ENCODE measurements at places on chromosomes 11 and 22. TPM values are rescaled to one million over a fixed set of nuclear protein-coding genes. Genes with fewer than 3 reads are reported as not detected.

GRCh38 chr11:64580412-64580811, 10.6 kb upstream of the SLC22A12 start:
- H3K4me3 ChIP-seq, result no peak overlapping the region
- DNase-seq, result no peak
- H3K36me3 ChIP-seq, result no peaks in the 10 kb centered on the region
- no peaks in the 10 kb centered on the region for H3K4me1 ChIP-seq
- no peak overlapping the region for H3K27ac ChIP-seq

DNA sequence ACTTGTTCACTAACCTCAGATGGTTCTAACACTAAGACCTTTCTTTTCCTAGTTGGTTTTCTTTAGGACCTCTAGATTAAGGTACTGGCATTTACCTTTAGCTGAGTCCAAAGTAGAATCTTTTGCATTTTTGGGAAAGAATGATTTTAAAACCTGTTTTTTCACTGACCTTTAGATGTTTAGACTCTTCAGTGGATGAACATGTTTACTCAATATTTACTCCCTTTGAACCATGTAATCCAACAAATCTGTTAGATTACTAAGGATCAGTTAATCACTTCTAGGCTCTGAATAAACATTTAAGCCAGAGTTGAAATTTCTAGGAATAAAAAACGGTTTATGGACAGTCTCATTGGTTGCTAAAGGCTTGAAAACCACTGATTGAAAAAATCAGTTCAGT, 6.2 kb downstream of the TMEM135 start:
- peaks cover 7% of the 10 kb centered on the region for H3K4me1 ChIP-seq
- no peak for DNase-seq
- H3K36me3 ChIP-seq, result no peaks in the 10 kb centered on the region

DNA sequence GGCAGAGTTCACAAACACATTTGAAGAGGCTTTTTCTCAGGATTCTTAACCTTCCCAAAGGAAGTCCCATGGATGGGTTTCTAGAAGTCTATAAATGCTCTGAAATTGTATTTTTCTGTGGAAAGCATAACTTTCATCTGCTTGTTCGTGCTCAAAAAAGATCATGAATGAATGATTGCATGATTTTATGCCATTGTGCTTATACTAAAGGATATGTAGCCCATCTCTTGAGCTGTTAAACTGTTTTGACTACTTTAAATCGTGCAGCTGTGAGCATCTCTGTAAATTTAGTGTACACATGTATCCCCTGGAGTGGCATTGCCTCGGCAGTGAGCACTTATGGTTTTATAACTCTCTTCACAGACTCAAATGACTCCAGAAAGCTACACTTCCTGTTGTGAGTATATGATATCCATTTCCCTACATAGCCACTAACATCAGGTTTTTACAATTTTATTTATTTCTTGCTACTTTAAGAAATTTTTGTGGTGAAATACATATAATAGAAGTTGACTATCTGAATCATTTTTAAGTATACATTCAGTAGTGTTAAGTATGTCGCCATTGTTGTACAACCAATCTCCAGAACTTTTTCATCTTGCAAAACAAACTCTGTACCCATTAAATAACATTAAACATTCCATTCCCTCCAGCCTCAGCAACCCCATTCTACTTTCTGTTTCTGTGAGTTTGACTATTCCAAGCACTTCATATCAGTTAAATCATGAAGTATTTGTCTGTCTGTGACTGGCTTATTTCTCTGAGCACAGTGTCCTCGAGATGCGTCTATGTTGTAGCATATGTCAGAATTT, 8.0 kb downstream of the NEAT1 start:
- peak overlapping the region; percentile 29 for H3K4me3 ChIP-seq
- DNase-seq, result no peak

DNA sequence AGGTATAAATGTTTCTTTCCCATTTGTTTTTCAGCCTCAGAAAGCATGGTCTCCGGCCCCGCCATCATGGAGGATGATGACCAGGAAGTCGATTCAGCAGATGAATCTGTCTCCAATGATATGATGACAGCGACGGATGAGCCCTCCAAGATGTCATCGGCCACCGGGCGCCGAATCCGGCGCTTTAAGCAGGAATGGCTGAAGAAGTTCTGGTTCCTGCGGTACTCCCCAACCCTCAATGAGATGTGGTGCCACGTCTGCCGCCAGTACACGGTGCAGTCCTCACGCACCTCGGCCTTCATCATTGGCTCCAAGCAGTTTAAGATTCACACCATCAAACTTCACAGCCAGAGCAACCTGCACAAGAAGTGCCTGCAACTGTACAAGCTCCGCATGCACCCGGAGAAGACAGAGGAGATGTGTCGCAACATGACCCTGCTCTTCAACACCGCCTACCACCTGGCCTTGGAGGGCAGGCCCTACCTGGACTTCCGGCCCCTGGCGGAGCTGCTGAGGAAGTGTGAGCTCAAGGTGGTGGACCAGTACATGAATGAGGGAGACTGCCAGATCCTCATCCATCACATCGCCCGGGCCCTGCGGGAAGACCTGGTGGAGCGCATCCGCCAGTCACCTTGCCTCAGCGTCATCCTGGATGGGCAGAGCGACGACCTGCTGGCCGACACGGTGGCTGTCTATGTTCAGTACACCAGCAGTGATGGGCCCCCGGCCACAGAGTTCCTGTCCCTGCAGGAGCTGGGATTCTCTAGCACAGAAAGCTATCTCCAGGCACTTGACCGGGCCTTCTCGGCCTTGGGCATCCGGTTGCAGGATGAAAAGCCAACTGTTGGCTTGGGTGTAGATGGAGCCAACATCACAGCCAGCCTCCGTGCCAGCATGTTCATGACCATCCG, 59.9 kb downstream of the SYT13 start:
- no peak for DNase-seq
- no peaks in the 10 kb centered on the region for H3K27me3 ChIP-seq

DNA sequence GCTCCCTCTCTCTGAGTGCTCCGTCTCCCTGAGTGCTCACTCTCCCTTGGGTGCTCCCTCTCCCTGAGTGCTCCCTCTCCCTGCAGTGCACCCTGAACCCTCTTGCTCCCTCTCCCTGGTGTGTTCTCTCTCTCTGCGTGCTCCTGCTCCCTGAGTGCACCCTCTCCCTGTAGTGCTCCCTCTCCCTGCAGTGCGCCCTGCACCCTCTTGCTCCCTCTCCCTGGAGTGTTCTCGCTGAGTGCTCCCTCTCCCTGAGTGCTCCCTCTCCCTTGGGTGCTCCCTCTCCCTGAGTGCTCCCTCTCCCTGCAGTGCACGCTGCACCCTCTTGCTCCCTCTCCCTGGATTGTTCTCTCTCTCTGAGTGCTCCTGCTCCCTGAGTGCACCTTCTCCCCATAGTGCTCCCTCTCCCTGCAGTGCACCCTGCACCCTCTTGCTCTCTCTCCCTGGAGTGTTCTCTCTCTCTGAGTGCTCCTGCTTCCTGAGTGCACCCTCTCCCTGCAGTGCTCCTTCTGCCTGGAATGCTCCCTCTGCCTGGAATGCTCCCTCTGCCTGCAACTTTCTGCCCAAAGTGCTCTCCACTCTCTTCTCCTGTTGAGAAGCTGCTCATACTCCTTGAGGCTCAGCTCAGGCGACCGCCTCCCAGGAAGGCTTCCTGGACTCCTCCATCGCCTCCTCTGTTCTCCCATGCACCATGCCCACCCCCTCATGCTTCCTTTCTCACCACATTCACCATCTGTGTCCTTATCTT, 48.4 kb upstream of the WNT7B start:
- no peak overlapping the region for H3K27ac ChIP-seq
- H3K36me3 ChIP-seq, result no peaks in the 10 kb centered on the region
- no peak for DNase-seq
- no peak overlapping the region for H3K4me3 ChIP-seq
- no peaks in the 10 kb centered on the region for H3K27me3 ChIP-seq
- H3K4me1 ChIP-seq, result peaks cover 6% of the 10 kb centered on the region

GRCh38 chr11:83483808-83484207, 197.6 kb upstream of the CCDC90B start:
- DNase-seq, result no peak
- H3K27me3 ChIP-seq, result no peaks in the 10 kb centered on the region
- H3K4me3 ChIP-seq, result no peak overlapping the region
- no peak overlapping the region for H3K27ac ChIP-seq
- H3K4me1 ChIP-seq, result no peaks in the 10 kb centered on the region

- no peaks in the 10 kb centered on the region for H3K4me1 ChIP-seq
- H3K4me3 ChIP-seq, result no peak overlapping the region
- H3K27ac ChIP-seq, result no peak overlapping the region
- H3K27me3 ChIP-seq, result no peaks in the 10 kb centered on the region
Measured at GRCh38 chr11:109957601-109958000, 135.6 kb upstream of the ZC3H12C start.

DNA sequence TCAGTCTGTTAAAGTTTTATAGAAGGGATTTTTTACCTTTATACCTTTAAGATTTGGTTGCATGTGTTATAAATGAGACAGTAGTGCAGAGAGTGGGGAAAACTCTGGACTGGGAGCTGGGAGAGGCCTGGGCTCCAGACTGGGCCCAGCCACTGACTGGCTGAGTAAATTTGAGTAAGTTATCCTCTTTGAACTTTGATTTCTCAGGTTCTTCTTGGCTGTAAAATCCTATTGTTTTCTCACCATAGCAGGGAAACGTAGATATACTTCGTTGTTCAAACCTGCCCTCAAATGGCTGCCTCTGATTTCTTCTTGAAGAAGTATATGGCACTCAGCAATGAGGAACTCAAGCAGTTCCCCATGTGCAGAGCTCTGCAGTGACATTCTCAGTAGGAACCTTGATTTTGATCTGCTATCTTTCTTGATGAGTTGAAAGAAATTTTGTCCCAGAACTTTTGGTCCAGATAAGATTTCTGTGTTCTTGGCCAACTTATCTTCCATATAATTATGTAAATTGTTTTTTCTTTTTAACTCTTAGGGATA, 8.8 kb downstream of the BMAL1 start:
- H3K27me3 ChIP-seq, result no peaks in the 10 kb centered on the region
- no peak for DNase-seq
- no peak overlapping the region for H3K27ac ChIP-seq
- H3K36me3 ChIP-seq, result no peaks in the 10 kb centered on the region
- H3K4me3 ChIP-seq, result no peak overlapping the region
- H3K4me1 ChIP-seq, result no peaks in the 10 kb centered on the region

GRCh38 chr11:134862587-134863195, 450.6 kb upstream of the B3GAT1 start:
- no peak overlapping the region for H3K4me3 ChIP-seq
- H3K36me3 ChIP-seq, result no peaks in the 10 kb centered on the region
- H3K27ac ChIP-seq, result no peak overlapping the region
- H3K27me3 ChIP-seq, result no peaks in the 10 kb centered on the region
- H3K4me1 ChIP-seq, result no peaks in the 10 kb centered on the region

- no peaks in the 10 kb centered on the region for H3K36me3 ChIP-seq
- no peak for DNase-seq
- no peaks in the 10 kb centered on the region for H3K4me1 ChIP-seq
- H3K4me3 ChIP-seq, result no peak overlapping the region
Measured at GRCh38 chr11:133943950-133944698, 12.6 kb downstream of the IGSF9B start.

GRCh38 chr11:45537614-45538013, 127.8 kb downstream of the CHST1 start:
- H3K36me3 ChIP-seq, result no peaks in the 10 kb centered on the region
- H3K27ac ChIP-seq, result no peak overlapping the region
- H3K4me3 ChIP-seq, result no peak overlapping the region
- no peaks in the 10 kb centered on the region for H3K4me1 ChIP-seq
- H3K27me3 ChIP-seq, result no peaks in the 10 kb centered on the region

GRCh38 chr22:23526596-23527316, 53.3 kb downstream of the IGLL1 start:
- no peak overlapping the region for H3K4me3 ChIP-seq
- peaks cover 8% of the 10 kb centered on the region for H3K4me1 ChIP-seq
- H3K27me3 ChIP-seq, result no peaks in the 10 kb centered on the region
- H3K27ac ChIP-seq, result no peak overlapping the region
- DNase-seq, result no peak
- no peaks in the 10 kb centered on the region for H3K36me3 ChIP-seq

GRCh38 chr11:9015677-9016076, 11.9 kb upstream of the NRIP3 start:
- DNase-seq, result no peak
- H3K4me3 ChIP-seq, result no peak overlapping the region
- no peak overlapping the region for H3K27ac ChIP-seq
- H3K36me3 ChIP-seq, result no peaks in the 10 kb centered on the region
- H3K27me3 ChIP-seq, result no peaks in the 10 kb centered on the region

- H3K27ac ChIP-seq, result no peak overlapping the region
- no peaks in the 10 kb centered on the region for H3K4me1 ChIP-seq
- peaks cover 85% of the 10 kb centered on the region for H3K36me3 ChIP-seq
- peak; percentile 34 for DNase-seq
- H3K4me3 ChIP-seq, result no peak overlapping the region
Measured at GRCh38 chr11:1473786-1474185, 12.8 kb downstream of the MOB2 start.

DNA sequence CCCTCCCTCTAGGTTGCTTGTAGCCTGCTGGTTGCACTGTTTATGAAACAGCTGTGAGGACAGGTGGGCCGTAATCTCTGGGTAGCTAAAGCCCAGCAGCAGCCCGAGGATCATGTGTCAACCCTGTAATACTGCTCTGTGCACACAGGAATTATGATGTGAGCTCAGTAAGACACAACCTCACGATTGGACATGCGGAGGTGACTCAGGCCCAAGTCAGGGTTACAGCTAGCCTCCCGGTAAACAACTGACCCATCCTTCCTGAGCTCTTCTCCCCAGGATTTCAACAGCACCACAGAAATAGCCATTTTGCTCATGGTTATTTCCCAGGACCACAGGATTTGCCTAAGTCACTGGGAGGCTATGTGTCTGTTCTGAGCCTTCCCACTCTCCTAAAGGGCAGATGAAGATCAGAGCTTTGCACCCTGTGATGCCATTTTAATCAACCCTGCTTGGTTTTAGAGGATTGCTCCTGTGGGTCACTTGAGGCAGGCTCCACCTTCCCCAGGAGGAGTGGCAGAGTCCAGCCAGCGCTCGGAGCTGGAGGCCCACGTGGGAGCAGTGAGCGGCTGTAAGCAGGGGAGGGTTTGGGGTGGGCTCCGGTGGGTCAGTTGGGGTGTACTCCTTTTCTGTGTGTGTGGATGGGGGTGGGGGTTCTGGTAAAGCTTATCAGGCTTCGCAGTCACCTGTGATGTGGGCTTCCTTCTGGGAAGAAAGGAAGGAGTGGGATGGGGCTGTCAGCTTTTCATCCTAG, at the start of gene AMPD3:
TSS of gene AMPD3 (plus strand) at position 387 of the 754 bp plus-strand sequence. CDS start 6,256 bp downstream, outside the sequence.
- H3K4me3 ChIP-seq, result peak within 1 kb of the TSS; percentile 31
- no peaks in the 10 kb centered on the region for H3K27me3 ChIP-seq
- no peaks in the 10 kb centered on the region for H3K36me3 ChIP-seq
- DNase-seq, result peak; percentile 63
- peaks cover 26% of the 10 kb centered on the region for H3K4me1 ChIP-seq

GRCh38 chr22:35506259-35506570, 34.4 kb upstream of the RASD2 start:
- H3K36me3 ChIP-seq, result no peaks in the 10 kb centered on the region
- H3K4me1 ChIP-seq, result no peaks in the 10 kb centered on the region
- no peak overlapping the region for H3K27ac ChIP-seq
- DNase-seq, result no peak

- H3K4me3 ChIP-seq, result no peak overlapping the region
- DNase-seq, result no peak
- no peaks in the 10 kb centered on the region for H3K36me3 ChIP-seq
- no peaks in the 10 kb centered on the region for H3K27me3 ChIP-seq
- H3K27ac ChIP-seq, result no peak overlapping the region
Measured at GRCh38 chr11:80899381-80899780, 1458.6 kb upstream of the TENM4 start.

GRCh38 chr11:17816232-17816931, 81.8 kb downstream of the KCNC1 start:
- H3K4me1 ChIP-seq, result no peaks in the 10 kb centered on the region

Gene MMP8
- not detected for total RNA-seq

Gene AMOTL1
- total RNA-seq, result 19.0 TPM

Gene MS4A7
- 23.5 TPM for total RNA-seq

Gene LYVE1
- 50.3 TPM for total RNA-seq

Gene MAJIN
- not detected for total RNA-seq

Gene PAX6
- 5.1 TPM for total RNA-seq

Gene NPAS4
- not detected for total RNA-seq

Gene NXPE4
- 0.67 TPM for total RNA-seq

Gene CALCA
- not detected for total RNA-seq

Gene RFPL3
- not detected for total RNA-seq

Gene TMEM191B
- total RNA-seq, result not detected

Gene BCO2
- 29.7 TPM for total RNA-seq
